ENCODE measurements at places on chromosomes 1 and 21.

GRCh38 chr21:41635874-41636273, 127.9 kb upstream of the TMPRSS2 start:
- DNase-seq = no peak

- DNase-seq = no peak
These were observed 2.4 kb upstream of the FAM110D start for GRCh38 chr1:26156285-26157038.

- no peak for DNase-seq
These were observed 1.5 kb downstream of the B3GALT6 start for GRCh38 chr1:1233567-1233892.

DNA sequence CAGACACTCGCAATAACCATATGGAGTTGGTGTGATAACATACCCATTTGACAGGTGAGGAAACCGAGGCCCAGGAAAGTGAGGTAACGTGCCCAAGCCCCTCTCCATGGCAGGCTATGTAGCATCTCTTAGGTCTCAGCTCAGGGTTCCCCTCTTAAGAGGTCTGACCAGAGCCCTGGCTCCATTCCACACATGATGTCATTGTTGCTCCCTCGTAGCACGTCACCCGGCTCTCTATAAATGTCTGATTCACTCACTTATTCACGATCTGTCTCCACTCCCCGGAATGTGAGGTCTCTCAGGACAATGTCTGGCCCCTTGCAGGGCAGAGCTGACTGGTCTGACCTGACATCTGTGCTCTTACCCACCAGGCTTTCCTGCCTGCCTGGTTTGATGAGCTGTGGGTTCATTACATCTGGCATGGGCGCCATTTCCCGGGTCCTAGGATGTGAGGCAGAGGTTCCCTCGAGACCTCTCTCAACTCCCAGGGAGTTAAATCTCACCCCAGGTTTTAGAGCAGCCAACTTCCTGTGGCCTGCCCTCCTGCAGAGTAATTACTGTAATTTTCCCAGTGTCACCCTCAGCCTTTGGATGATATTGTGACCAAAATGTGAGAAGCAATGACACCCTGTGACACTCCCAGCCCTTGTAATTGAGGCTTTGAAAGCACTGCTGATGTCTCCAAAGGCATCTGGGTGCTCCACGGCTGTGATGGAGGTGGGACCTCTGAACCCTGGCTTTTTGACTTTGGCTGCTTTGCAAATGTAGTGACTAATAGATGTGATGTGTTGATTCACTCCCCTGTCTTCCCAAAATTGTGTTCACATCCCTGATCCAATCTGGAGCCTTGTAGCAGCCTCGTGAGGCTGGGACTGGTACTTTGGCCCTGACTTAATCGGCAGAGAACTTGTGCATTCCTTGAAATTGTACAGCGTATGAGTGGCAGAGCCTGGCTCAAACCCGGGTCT, 10.6 kb downstream of the ACTL8 start:
- no peak for DNase-seq

- DNase-seq = no peak
These were observed 13.3 kb downstream of the COL6A2 start for GRCh38 chr21:46111193-46111571.

Data from stimulated activated naive CD4-positive, alpha-beta T cell treated with Interleukin-2 at 50 U/mL for 16 hours (primary cell).